ENCODE measurements at places on chromosomes 6 and 20.

DNA sequence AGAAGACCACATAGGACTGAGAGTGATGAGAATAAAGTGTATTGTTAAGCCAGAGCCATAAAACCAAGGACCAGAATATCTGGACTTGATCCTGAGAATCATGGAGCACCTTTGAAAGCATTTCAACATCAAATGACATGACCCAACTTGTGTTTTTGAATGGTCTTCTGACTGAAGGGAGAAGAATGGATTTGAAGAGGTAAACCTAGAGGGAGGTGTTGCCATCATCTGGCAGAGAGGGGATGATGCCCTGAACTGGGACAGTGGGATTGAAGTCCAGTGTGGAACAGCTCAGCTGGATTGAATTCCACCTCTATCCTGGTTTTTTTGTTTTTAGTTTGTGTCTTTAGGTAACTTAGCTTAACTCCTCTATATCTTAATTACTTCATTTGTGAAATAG is 570.0 kb downstream of the TBC1D32 start:
- no peak for DNase-seq

- no peak for DNase-seq
These were observed 276.7 kb downstream of the PLCB1 start for GRCh38 chr20:8408587-8409307.

- DNase-seq = no peak
These were observed 6.3 kb downstream of the NFYA start for GRCh38 chr6:41079080-41079479.

- DNase-seq = no peak
These were observed 9.2 kb downstream of the SPATA2 start for GRCh38 chr20:49906101-49906604.

- no peak for DNase-seq
These were observed 545.8 kb upstream of the CITED2 start for GRCh38 chr6:139920027-139920775.

- DNase-seq = no peak
These were observed 60.6 kb downstream of the BTBD9 start for GRCh38 chr6:38579010-38579628.

- DNase-seq = peak; percentile 73
These were observed 35.3 kb upstream of the PTGIS start for GRCh38 chr20:49603209-49603627.

- DNase-seq = no peak
These were observed 100.0 kb downstream of the ARMC2 start for GRCh38 chr6:108948181-108948661.

DNA sequence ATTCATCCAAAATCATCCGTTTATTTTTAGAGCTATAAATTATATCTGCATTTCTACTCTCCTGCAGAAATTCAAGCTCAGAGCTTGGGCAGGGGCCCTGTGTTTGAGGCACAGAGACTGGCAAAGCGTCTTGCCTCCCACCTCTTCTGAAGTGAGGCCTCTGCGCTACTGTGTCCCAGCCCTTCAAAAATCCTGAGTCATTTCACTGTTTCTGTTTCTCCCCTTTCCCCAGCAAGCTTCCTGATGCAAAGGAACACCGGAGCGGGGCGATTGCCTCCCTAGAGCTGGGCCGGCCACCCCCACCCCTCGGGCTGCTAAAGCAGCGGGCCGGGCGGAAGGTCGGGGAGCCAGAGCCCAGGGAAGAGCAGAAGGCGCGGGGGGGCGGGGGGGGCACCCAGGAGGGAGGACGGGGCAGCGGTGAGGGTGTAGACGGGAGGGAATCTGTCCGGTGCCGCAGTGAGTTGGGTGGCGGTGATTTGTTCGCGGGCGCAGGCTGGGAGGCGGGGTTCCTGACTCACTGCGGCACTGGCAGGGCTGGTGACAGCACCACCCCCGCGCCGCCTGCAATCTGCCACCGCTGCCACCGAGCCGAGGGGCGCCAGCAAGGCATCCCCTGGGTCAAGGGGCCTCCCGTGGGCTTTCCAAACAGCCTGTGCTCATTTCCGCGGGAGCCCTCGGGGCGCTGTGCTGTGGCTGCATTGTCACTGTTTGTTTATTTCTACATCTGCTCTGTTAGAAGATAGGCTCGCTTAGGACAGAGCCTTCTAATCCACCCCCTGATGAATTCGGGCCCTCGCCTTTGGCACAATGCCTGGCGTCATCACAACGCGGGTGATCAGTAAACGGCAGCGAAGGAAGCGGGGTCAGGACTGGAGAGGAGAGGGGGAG is 46.5 kb upstream of the SNAP25 start:
- peak; percentile 56 for DNase-seq

DNA sequence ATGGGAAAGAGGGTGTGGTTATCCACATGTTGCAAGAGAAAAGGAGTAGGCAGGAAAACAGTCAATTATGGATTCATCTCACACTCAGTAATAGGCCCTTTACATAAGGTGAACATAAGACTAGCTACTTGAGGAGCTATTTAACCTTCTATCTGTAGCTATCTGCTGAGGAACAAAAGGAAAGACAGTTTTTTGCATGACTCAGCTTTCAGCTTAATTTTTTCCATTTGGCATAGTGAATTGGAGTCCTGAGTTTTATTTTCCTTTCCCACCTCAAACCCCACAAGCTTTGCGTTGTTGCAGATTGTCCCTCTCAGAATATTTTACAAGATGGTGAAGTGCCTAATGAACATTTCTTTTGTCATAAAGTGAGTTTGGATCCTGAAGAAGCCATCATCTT is 32.4 kb downstream of the UBD start:
- DNase-seq = no peak

GRCh38 chr6:109153752-109154151 is 58.4 kb downstream of the CEP57L1 start:
- no peak for DNase-seq

GRCh38 chr6:82237013-82237412 is 10.5 kb downstream of the IBTK start:
- no peak for DNase-seq

GRCh38 chr6:104559435-104560202 is 300.1 kb downstream of the HACE1 start:
- no peak for DNase-seq

GRCh38 chr20:20230741-20231140 is 137.2 kb upstream of the INSM1 start:
- no peak for DNase-seq

GRCh38 chr6:117605169-117605826 is 3.0 kb upstream of the GOPC start:
- peak; percentile 69 for DNase-seq

DNA sequence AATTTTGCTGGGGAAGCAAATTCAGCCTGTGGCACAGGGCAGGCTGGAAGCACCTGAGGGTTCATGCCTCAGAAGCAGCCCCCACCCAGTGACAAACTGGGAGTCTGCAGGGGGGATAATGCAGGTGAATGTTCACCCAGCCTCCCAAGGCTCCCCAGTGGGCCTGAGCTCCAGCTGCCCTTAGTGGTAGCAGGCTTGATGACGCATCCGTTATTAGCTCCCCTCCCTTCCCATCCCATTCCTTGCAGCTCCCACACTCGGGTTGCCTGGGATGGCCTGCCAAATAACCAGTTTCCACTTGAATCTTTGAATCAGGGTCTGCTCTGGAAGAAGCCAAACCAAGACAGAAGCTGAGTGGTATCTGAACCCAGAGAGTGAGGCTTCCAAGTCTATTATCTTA is 15.8 kb downstream of the KCNK15 start:
- no peak for DNase-seq

DNA sequence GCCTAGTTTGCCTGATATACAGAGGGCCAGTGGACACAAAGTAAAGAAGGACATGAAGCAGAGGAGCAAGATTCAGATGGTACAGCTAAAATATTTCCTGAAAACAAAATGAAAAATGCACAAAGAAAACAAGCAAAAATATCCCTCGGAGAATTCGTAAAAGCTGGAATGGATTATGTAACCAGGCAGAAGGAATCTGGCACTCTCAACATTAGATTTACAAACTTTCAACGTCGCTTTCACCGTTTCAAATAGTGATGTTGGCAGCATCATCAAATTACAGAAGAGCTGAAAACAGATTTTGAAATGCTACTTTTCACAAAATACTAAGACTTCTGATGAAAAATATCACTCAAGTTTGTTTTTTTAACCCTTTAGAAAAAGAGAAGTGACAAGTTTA is 11.7 kb downstream of the SMLR1 start:
- no peak for DNase-seq

DNA sequence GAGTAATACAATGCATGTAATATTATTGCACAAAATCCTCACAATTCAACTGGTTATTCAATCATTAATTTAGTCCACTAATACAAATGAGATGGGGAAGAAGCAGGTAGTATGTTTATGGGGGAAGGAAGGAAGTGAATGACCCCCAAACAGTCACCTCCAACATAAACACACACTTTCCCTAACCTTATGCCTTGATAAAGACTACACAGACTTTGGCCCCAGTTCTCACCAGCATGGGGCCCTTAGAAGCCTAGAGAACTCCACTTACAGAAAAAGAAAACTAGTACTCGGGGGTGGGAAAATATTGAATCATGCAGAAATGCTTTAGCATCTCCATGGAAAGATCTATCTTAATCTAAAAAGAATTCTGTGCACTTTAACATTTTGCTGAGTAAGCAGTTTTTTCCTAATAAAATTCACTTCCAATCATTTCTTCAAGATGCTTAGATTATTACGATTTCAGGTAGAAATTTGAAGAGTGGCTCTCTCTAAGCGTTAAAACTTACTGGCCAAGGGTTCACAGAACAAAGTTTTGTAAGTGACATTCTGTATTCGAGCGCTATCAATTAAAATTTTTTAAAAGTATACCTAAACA is 18.8 kb downstream of the ARHGAP18 start:
- no peak for DNase-seq

GRCh38 chr6:165804331-165805066 is 141.5 kb upstream of the PDE10A start:
- no peak for DNase-seq

GRCh38 chr20:60300374-60300773 is 342.2 kb downstream of the CDH26 start:
- no peak for DNase-seq

DNA sequence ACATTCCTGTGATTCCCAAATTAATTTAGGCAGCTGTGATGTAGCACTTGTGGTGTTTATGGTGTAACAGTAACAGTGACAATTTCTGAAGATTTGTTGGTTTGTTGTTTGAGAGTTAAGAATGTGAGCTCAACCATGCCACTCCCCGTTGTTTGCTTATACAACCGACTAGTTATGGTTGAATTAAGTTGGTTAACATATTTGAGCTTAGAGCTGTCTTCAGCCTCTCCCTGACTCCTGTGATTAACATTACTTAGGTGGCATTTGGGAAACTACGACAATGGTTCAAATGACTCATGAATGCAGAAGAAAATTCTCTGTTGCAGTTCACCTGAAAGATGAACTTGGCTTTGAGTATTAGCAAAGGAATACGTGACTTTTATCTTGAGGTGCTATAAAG is 35.9 kb upstream of the PRL start:
- DNase-seq = no peak

- DNase-seq = peak; percentile 53
These were observed 3.3 kb upstream of the RAET1G start for GRCh38 chr6:149925974-149926777.

DNA sequence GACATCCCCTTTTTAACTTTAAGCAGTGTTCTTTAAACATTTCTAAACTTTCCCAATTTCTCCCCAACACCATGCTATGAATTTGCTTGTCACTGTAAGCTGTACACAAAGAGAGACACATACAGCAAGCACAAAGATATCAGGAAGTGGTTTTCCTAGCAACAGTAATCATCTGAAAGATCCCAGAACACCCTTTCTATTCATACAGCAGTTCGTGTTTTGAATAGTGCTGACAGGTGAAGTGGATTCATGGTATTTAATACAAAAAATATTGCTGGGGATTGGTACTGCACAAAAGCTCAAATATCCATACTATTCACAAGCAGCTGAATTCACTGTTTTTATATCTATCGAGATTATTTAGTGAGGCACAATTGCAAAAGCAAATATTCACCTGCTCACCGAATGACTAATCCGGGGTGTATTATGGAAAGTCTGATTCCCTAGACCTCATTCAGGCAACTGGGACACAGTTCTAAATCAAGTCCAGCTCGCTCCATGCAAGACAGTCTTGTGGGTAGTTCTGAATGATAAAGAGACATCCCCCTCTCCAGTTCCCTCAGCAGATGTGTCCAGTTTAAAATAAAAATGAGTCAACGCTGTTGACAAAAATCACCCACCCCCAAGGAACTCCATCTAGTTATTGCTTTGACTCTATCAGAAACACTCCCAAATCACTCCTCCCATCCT is 107.1 kb upstream of the TSHZ2 start:
- no peak for DNase-seq

DNA sequence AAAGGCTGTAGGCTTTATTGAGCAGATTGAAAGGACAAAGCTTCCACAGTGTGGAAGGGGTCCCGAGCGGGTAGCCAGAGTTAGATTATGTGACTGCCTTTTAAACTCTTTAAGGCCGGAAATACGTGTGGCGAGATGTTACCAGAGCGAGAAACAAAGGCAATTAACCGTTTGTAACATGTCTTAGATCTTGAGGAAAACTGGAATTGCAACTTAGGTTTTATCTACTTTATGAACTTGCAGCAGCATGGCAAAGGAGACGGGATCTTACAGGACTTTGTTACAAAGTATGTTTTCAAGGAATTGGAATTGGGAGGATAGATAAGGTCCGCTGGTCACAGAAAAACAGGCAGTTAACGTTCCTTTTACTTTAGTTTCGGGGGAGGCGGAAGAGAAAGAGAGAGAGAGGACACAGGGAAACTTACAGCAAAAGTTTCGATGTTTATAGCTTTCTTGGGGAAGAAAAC is 594.7 kb upstream of the ADGRB3 start:
- no peak for DNase-seq

- no peak for DNase-seq
These were observed 1.7 kb upstream of the NHSL1 start for GRCh38 chr6:138500867-138501446.

DNA sequence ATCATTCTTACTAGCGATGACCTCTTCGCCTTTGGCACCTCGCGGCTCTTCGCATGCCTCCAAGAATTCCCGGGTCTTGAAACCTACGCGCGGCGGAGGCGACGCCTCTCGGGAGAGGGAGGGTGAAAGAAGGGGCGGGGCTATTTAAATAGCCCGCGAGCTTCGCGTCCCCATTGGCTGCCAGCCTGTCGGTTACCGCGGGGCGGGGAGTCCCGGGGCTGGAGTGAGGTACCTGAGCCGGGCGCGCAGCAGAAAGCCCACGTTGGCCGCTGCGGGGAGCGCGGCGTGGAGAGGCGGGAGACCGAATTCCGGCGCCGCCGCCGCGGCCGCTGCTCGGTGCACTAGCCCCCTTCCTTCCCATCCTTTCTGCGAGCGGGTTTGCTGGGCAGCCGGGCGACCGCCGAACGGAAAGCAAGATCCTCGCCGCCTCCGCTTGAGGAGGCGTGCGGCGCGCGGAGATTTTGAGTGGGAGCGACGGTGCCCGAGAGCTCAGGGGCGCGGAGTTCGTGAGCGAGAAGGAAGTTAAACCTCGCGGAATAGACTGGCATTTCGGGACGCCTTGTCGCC is at the start of gene BMP6:
Gene BMP6, plus strand, starts transcription at position 251 of the 567 bp plus-strand sequence. CDS start 857 bp downstream, outside the sequence.
- peak; percentile 91 for DNase-seq

DNA sequence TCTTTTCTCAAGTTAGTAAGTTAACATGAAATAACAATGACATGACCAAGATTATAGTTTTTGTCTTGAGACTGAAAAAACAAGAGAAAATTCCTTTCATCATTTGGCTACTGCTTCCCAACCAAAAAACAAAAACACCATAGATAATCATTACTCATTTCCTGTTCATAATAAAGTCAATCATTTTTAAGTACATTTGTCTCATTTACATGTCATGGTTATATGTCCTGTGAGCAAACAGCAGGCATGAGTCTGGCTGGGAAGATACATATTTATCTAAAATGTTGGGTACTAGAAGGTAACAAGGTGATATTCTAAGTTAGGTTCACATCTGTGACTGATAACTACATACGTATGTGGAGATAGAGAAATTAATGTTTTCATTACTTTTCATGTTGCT is 180.5 kb downstream of the ISM1 start:
- no peak for DNase-seq

GRCh38 chr20:61900011-61900944 is 165.4 kb downstream of the TAF4 start:
- no peak for DNase-seq
